ENCODE measurements at places on chromosomes 4 and X. TPM values are rescaled to one million over a fixed set of nuclear protein-coding genes. Genes with fewer than 3 reads are reported as not detected.

Gene HMX1
- not detected for polyA plus RNA-seq

Gene FAM13A
- polyA plus RNA-seq = 2.7 TPM

Gene AWAT2
- polyA plus RNA-seq = not detected

Gene EOLA2
- 13.9 TPM for polyA plus RNA-seq

Gene RNF212
- polyA plus RNA-seq = 1.2 TPM

Gene GPRASP2
- polyA plus RNA-seq = 3.0 TPM

Gene AR
- polyA plus RNA-seq = 0.39 TPM

Gene ATRX
- polyA plus RNA-seq = 12.3 TPM

Gene WNK3
- 0.18 TPM for polyA plus RNA-seq

Gene RAB41
- polyA plus RNA-seq = not detected

Gene CT45A3
- polyA plus RNA-seq = not detected

Gene FATE1
- not detected for polyA plus RNA-seq

Gene CXCR3
- 0.64 TPM for polyA plus RNA-seq

Gene UBE2D3
- 218 TPM for polyA plus RNA-seq

Gene CYLC1
- polyA plus RNA-seq = not detected

Gene PPEF1
- polyA plus RNA-seq = not detected

Gene GC
- polyA plus RNA-seq = not detected

Gene LRAT
- 0.07 TPM for polyA plus RNA-seq

Gene DIPK2B
- 3.7 TPM for polyA plus RNA-seq

Gene CPXCR1
- polyA plus RNA-seq = not detected

Gene TCP11X2
- not detected for polyA plus RNA-seq

Gene IBSP
- polyA plus RNA-seq = not detected

Gene UGT2B11
- not detected for polyA plus RNA-seq

Gene MAGEB17
- polyA plus RNA-seq = not detected

Gene MFAP3L
- 0.31 TPM for polyA plus RNA-seq

Gene SLC2A9
- polyA plus RNA-seq = 5.8 TPM

Gene NUP62CL
- 2.0 TPM for polyA plus RNA-seq

Gene SPIN2B
- polyA plus RNA-seq = 4.6 TPM

Gene F11
- not detected for polyA plus RNA-seq

Gene SYN1
- polyA plus RNA-seq = 0.08 TPM

Gene SPINK2
- polyA plus RNA-seq = 0.41 TPM

Gene FGG
- not detected for polyA plus RNA-seq

Gene KLB
- polyA plus RNA-seq = 0.41 TPM

Gene MAOB
- polyA plus RNA-seq = 7.5 TPM

Gene MGAT4D
- not detected for polyA plus RNA-seq

Gene PRDM8
- polyA plus RNA-seq = 1.2 TPM
